ENCODE measurements at places on chromosomes 1 and 21. TPM values are rescaled to one million over a fixed set of nuclear protein-coding genes. Genes with fewer than 3 reads are reported as not detected.
A peak's percentile ranks its signal among the peaks of the same experiment; 100 is the strongest.

The SPRR2A gene
- not detected for total RNA-seq

The PADI3 gene
- total RNA-seq = not detected

The CBS gene
- total RNA-seq = 80.8 TPM

The CDCA8 gene
- not detected for total RNA-seq

DNA sequence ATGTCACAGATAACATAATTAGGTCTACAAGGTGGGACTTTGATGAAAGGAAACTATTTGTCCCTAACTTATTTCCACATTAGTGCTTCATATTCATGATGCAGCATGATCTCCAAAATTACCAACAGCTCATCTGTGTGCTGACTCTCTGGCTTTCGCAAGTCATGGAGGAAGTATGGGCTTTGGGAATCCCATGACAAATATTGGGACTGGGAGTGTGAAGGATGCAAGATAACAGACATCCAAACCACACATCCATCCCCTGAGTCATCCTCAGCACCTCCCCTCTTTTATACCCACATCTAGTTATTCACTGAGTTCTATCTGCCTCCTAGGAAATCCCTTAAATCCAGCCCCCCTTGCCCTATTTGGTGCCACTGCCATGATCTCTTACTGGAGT is 102.8 kb upstream of the COL24A1 start:
- no peaks in the 10 kb centered on the region for H3K4me1 ChIP-seq
- no peak overlapping the region for H3K27ac ChIP-seq
- H3K36me3 ChIP-seq = no peaks in the 10 kb centered on the region
- no peaks in the 10 kb centered on the region for H3K27me3 ChIP-seq
- no peak for DNase-seq
- no peak overlapping the region for H3K4me3 ChIP-seq

The SYNC gene
- total RNA-seq = 26.0 TPM

GRCh38 chr1:25620701-25621350 is 4.2 kb downstream of the MAN1C1 start:
- H3K4me3 ChIP-seq = no peak overlapping the region
- H3K36me3 ChIP-seq = no peaks in the 10 kb centered on the region
- no peak for DNase-seq
- H3K27ac ChIP-seq = no peak overlapping the region
- no peaks in the 10 kb centered on the region for H3K27me3 ChIP-seq

DNA sequence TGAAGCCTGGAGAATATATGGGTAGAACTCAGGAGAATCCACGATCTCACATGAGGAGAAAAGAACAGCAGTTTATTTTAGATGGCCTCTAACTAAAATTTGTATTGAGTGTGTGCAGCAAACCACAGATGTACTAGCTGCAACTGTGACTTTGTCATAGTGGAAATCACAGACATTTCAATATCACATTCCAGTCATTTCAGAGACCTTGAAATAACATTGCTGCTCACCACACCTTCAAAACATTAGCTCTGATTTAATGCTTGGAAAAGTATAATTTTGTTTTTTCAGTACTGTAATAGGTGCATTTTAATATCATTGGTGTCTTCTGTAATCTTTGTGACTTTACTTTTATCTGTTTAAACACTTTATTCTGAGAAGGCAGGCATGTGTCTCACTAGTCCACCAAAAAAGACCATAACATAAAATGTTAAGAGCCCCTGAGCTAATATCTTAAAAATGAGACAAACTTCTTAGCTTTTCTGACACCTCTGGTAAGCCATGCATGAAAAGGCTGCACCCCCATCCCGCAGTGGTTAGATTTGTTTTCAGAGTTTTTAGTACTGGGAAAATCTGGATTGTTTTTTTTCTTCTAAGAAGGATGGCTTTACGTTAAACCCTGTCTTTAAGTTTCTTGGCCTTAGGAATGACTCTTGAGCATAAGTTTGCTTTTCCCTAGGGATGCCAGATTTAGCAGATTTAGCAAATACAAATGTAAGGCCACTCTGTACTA is 30.1 kb downstream of the KCNJ15 start:
- DNase-seq = no peak
- H3K27ac ChIP-seq = no peak overlapping the region
- H3K36me3 ChIP-seq = no peaks in the 10 kb centered on the region
- H3K4me3 ChIP-seq = no peak overlapping the region
- H3K4me1 ChIP-seq = peaks cover 35% of the 10 kb centered on the region
- no peaks in the 10 kb centered on the region for H3K27me3 ChIP-seq

DNA sequence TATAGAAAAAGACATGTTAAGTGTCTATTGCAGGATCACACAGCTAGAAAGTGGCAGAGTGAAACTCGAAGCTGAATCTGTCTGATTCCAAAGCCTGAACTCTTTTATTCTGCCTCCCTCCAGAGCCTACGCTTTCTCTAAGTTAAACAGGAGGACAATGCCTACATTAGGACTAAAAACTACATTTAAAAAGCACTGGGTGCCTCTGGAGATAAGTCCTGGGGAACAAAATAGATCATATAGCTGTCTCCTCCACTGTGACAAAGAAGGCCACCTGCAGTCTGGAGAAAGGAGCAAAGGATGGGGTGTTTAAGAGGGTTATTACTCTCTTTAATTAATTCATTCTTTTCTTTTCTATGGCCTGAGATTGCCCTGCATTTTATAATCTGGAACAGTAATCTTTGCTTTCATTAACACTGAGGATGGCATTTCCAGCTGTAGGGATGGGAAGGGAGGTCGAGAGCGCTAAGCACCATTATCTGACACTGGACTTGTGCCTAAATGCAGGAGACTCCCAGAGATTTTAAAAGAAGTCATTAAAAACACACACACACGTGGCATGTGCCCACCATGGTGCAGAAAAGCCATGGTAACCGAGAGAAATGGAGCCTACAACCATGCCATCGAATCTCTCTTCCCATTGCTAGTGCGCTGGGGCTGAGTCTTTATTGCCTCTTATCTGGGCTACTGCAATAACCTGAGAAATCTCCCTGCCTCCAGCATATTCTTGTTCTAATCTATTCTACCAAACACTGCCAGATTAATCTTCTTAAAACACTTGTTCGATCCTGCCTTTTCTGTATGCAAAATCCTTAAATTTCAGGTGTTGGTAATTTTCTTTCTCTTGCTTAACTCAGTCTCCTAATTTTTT is 92.2 kb downstream of the PLXNA2 start:
- H3K27ac ChIP-seq = peak overlapping the region; percentile 69
- H3K27me3 ChIP-seq = no peaks in the 10 kb centered on the region
- H3K4me3 ChIP-seq = no peak overlapping the region
- H3K36me3 ChIP-seq = no peaks in the 10 kb centered on the region

DNA sequence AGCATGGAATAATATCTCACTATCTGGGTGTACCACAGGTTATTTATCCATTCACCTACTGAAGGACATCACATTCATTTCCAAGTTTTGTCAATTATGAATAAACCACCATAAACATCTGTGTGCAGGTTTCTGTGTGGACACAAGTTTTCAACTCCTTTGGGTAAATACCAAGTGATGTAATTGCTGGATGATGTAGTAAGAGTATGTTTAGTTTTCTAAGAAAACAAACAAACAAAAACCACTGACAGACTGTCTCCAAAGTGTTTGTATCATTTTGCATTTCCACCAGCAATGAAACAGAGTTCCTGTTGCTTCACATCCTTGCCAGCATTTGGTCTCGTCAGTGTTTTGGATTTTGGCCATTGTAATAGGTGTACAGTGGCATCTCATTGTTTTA is 435.7 kb upstream of the PROX1 start:
- no peaks in the 10 kb centered on the region for H3K36me3 ChIP-seq
- H3K4me1 ChIP-seq = no peaks in the 10 kb centered on the region
- no peaks in the 10 kb centered on the region for H3K27me3 ChIP-seq
- H3K4me3 ChIP-seq = no peak overlapping the region

GRCh38 chr1:192382758-192383157 is 66.0 kb downstream of the RGS21 start:
- no peak for DNase-seq
- no peaks in the 10 kb centered on the region for H3K36me3 ChIP-seq
- no peak overlapping the region for H3K4me3 ChIP-seq
- no peak overlapping the region for H3K27ac ChIP-seq
- no peaks in the 10 kb centered on the region for H3K4me1 ChIP-seq

- no peak for DNase-seq
- H3K4me1 ChIP-seq = no peaks in the 10 kb centered on the region
- no peaks in the 10 kb centered on the region for H3K36me3 ChIP-seq
- no peak overlapping the region for H3K4me3 ChIP-seq
- H3K27me3 ChIP-seq = no peaks in the 10 kb centered on the region
Measured at GRCh38 chr1:113275691-113276090, 114.6 kb upstream of the MAGI3 start.

The TCHH gene
- total RNA-seq = 0.15 TPM

The OR10Z1 gene
- total RNA-seq = not detected

DNA sequence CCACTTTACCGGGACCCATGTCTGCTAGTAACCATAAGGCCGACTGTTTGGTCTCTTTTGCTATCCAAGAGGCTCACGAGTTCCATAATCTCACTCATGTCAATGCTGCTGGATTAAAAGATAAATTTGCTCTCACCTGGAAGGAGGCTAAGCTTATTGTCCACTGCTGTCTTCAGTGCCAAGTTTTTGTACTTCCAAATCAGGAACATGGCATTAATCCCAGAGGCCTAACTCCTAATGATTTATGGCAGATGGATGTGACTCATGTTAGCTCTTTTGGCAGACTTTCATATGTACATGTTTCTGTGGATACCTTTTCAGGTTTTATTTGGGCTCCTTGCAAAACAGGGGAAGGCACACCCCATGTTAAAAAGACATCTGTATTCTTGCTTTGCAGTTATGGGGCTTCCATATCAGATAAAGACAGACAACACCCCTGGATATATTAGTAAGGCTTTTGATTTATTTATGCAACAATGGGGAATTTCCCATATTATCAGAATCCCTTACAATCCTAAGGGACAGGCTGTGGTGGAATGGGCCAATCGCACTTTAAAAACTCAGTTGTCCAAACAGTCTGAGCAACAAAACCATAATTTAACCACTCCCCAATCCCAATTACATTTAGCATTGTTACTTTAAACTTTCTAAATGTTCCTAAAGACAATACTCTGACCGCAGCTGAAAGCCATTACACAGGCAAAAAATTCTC is 162.7 kb downstream of the IER5 start:
- H3K27ac ChIP-seq = no peak overlapping the region
- no peaks in the 10 kb centered on the region for H3K4me1 ChIP-seq
- H3K27me3 ChIP-seq = no peaks in the 10 kb centered on the region
- H3K4me3 ChIP-seq = no peak overlapping the region

GRCh38 chr1:2328676-2329455 is 62.5 kb downstream of the MORN1 start:
- H3K4me1 ChIP-seq = peaks cover 9% of the 10 kb centered on the region
- no peak overlapping the region for H3K4me3 ChIP-seq
- H3K27me3 ChIP-seq = no peaks in the 10 kb centered on the region
- no peak overlapping the region for H3K27ac ChIP-seq
- peak; percentile 73 for DNase-seq

DNA sequence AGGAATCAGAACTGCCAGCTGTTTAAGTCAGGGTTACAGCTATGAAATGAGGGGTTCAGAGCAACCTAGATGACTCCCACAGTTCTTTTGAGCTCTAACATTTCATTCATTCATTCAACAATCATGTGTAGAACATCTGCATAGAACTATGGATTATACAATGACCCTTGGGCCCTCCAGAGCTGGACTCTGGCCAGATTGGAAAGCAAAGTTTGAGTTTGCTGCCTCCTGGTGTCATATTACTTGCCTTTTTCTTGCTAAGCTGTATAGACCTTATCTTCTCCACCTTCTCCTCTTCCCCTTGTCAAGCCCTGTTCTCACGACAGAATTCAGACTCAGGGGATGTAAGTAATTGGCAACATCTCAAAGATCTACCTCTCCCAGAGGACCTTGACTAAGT is 4.0 kb downstream of the CASQ2 start:
- DNase-seq = no peak
- no peak overlapping the region for H3K4me3 ChIP-seq
- no peak overlapping the region for H3K27ac ChIP-seq
- no peaks in the 10 kb centered on the region for H3K27me3 ChIP-seq
- no peaks in the 10 kb centered on the region for H3K4me1 ChIP-seq

GRCh38 chr1:206489980-206490770 is 17.2 kb upstream of the RASSF5 start:
- H3K4me1 ChIP-seq = peaks cover 22% of the 10 kb centered on the region
- H3K4me3 ChIP-seq = no peak overlapping the region
- peak; percentile 82 for DNase-seq
- peaks cover 20% of the 10 kb centered on the region for H3K36me3 ChIP-seq

DNA sequence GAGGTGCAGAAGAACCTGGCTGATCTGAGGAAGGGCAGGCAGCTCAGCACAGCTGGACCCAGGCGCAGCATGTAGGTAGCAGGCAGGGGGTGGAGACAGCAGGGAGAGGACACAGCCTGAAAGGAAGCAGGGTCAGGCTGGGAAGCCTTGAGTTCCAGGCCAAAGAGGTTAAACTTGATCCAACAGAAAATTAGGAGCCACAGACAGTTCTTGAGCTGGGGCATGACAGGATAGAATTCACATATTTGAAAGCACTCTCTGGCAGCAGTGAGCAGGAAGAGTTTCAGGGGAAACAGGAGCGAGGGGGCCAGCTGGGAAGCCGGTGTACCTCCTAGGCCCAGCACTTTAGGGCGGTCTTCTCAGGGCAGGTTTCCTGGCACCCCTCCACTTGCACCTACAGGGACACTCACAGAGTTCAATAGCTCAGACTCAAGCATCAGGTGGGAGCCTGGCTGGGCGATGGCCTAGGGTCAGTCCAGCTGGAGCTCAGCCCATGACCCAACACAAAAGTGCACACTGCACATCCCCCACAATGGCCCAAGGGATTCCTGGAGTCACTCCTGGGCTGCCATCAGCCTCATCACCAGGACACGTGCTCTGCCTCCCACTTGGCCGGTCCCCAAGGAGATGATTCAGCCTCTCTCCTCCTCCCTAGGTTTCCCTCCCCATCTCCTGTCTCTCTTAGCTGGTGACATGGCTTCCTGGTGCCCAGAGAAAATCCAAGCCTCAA is 22.7 kb downstream of the MATN1 start:
- no peak for DNase-seq
- H3K36me3 ChIP-seq = no peaks in the 10 kb centered on the region
- no peak overlapping the region for H3K27ac ChIP-seq
- no peaks in the 10 kb centered on the region for H3K4me1 ChIP-seq
- H3K4me3 ChIP-seq = no peak overlapping the region

DNA sequence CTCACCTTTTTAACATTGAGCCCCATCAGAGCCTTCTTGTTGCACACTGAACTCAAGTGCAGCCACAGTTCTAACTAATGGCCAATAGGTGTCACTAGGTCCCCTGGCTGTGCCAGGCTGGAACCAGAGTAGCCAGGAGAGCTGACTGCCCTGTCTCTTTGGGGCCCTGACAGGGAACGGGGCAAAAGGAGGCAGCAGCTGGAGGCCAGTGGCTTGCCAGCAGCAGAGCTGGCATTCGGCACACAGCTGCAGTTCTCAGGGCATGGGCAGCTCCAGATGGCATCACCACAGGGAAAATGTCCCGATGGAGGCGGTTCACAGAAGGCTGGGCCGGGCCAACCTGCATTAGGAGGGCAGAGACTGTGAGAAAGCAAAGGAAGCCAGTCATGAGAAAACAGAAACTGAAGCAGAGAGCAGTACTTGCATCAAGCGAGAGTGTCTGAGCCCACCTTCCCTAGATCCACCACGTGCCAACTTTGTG is 188.6 kb downstream of the FCRL5 start:
- no peak overlapping the region for H3K27ac ChIP-seq
- H3K4me1 ChIP-seq = no peaks in the 10 kb centered on the region
- no peaks in the 10 kb centered on the region for H3K36me3 ChIP-seq
- peak; percentile 29 for DNase-seq
- H3K4me3 ChIP-seq = no peak overlapping the region

The THEMIS2 gene
- total RNA-seq = 128 TPM
